Stimulated activated CD4-positive, alpha-beta T cell treated with anti-CD3 and anti-CD28 coated beads, Interleukin-4, amount 100 ng/mL, for 1 hour (primary cell): ENCODE measurements at places on chromosomes 4 and X.

DNA sequence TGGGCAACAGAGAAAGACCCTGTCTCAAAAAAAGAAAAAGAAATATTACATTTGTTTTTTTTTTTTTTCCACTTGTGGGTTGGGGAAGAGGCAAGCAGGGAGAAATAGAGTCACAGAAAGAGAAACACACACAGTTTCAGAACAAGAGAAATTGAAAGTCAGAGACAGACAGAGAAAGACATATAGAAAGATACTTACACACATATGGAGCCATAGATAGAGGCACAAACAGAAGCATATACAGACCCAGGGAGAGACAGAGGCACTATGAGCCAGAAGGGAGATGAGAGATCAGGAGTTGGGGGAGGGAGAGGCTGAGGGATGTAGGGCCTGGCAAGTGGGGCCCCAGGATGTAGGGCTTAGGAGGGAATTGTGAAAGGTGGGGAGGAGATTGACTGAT, 55.2 kb upstream of the GIMD1 start:
- no peak for DNase-seq

DNA sequence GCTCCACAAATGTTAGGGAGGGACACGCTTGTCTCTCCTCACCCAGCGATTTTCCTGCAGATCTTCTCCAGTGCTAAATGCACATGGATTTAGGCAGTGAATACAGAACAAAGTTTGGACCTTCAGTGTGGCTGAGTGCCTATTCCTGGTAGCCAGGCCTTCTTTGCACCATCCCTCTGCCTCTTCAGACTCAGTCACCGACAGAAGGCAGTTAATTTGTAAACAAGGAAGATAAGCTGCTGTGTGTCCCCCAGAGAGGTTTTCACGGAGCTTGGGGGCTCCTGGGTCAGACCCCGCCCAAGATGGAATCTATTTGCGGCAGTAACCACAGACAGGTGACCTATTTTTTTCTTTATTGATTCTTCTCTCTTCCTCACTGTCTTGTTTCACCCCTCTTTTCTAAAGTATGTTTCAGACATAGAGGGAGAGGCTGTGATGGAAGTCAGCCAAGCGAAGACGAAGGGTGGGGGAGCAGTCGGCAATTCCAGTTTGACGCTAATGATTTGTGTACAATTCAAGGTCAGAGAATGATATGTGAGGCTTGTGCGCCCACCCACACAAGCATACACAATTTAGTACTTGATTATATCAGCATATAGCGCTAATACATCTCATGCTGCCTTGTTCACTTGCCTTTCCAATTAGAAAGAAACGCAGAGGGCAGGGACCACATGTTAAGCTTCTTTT, 200.8 kb downstream of the MGST2 start:
- no peak for DNase-seq

DNA sequence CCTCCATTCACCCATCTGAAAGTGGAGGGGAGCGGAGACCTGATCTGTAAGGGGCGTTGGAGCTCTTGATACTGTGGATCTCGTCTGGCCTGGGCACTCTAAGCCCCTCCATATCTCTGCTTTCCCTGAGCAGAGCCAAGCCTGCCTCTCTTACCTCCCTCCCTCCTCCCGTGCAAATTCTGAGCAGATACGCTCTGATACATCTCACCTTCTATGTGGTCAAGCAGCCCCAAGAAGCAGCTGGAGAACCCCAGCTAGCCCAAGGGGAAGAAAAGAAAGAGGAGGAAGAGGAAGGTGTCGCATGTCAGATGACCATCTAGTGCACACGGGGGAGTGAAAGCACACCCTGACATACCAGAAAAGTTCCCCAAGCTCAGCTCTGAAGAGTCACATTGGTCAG, 1.9 kb upstream of the DGAT2L6 start:
- DNase-seq, result no peak

GRCh38 chr4:55407764-55408163, 12.0 kb downstream of the TMEM165 start:
- no peak for DNase-seq
